ENCODE measurements at places on chromosomes 3 and 15. TPM values are rescaled to one million over a fixed set of nuclear protein-coding genes. Genes with fewer than 3 reads are reported as not detected.

PAQR5 gene
- 88.0 TPM for total RNA-seq

CCR9 gene
- not detected for total RNA-seq

ARRDC4 gene
- 0.21 TPM for total RNA-seq

ADGRG7 gene
- total RNA-seq: not detected

LRRC49 gene
- 4.1 TPM for total RNA-seq

ANKRD34C gene
- total RNA-seq: not detected

SPESP1 gene
- not detected for total RNA-seq

ROBO2 gene
- total RNA-seq: not detected

ISG20 gene
- total RNA-seq: 43.0 TPM

NOX5 gene
- 0.16 TPM for total RNA-seq

LXN gene
- total RNA-seq: 59.7 TPM

TRH gene
- not detected for total RNA-seq

GPD1L gene
- 20.5 TPM for total RNA-seq

CACNA1D gene
- 1.2 TPM for total RNA-seq

SERPINI2 gene
- total RNA-seq: not detected

Measured in A549 treated with GW870086 at 1 μM for 4 hours (cell line).